ENCODE measurements at places on chromosomes 13 and 19. TPM values are rescaled to one million over a fixed set of nuclear protein-coding genes. Genes with fewer than 3 reads are reported as not detected.

Gene ACTMAP
- total RNA-seq = 0.37 TPM

Gene SYT5
- under 0.01 TPM for total RNA-seq

Gene AZU1
- total RNA-seq = 0.18 TPM

Gene TRPC4
- total RNA-seq = 3.1 TPM

Gene IZUMO2
- not detected for total RNA-seq

Gene NCAN
- not detected for total RNA-seq

Gene ZSWIM9
- 1.4 TPM for total RNA-seq

Gene CLEC11A
- total RNA-seq = 33.6 TPM

Gene PTH2
- not detected for total RNA-seq

Gene MEIS3
- total RNA-seq = 86.7 TPM

Gene IRGC
- not detected for total RNA-seq

Gene ZNF841
- 24.2 TPM for total RNA-seq

Gene GJB2
- total RNA-seq = 0.14 TPM

Gene SIGLEC10
- total RNA-seq = not detected

Gene CYP2S1
- total RNA-seq = 17.8 TPM

Gene NECTIN2
- total RNA-seq = 61.3 TPM

Gene NTF4
- total RNA-seq = not detected

Gene CKAP2
- 6.8 TPM for total RNA-seq

Gene CYP4F2
- total RNA-seq = not detected

Gene LRG1
- not detected for total RNA-seq

Gene KMT2B
- 2.6 TPM for total RNA-seq

Gene ADPRHL1
- 1.6 TPM for total RNA-seq

Data from smooth muscle cell of bladder (primary cell).